Left hindlimb (tissue), 1 donor: ENCODE measurements at places on chromosomes 5 and 9.

DNA sequence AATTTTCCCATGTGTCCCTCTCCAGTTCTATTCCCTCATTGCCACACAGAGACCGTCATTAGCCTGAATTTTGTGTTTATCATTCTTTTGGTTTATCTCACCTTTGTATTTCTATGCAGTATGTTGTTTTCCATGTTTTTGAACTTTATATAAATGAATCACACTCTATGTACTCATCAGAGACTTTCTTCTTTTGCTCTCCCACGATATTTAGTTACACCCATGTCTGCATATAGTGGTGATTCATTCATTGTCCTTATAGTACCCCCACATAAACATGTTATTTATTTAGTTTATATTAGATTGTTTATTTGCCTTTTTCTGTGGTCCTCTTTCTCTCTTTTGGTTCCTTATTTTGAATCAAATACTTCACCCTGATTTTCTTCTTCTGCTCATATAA, 199.7 kb downstream of the FSTL4 start:
- DNase-seq: no peak

DNA sequence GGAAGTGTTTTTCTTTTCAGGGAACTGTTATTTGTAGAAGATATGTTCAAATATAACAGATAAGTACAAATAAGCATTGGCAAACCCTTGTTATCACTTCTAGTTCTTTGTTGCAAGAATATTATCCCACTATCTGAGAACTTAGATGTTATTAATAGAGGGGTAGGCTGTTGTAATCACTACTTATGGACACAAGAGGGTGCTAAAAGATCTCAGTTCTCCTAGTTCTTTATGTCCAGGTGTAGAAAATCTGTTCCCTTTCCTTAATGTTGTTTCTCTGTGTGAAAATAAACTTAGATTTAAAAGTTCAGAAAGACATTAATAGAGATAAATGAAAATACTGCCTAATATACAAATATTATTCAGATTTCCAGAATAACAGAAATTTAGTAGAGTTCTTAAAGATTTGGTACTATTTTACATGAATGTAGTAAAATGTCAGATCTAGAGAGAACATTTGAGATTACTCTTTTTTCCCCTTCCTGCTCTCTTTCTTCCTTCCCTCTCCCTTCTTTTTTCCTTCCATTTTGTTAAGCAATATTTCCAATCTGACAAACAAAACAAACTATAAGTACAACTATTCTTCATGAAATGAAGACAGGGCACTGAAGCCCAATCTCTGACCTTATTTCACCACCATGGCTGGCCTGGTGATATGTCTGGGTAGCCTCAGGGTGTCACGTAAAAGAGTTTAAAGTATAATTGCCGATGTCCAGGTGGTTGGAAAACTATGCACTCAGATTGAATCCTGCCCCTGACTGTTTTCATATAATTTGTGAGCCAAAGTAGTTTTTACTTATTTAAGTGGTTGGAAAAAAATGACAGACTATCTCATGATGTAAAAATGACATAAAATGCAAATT, 43.6 kb upstream of the C5orf46 start:
- DNase-seq: no peak

GRCh38 chr9:134497283-134497860, 144.2 kb upstream of the COL5A1 start:
- no peak for DNase-seq

DNA sequence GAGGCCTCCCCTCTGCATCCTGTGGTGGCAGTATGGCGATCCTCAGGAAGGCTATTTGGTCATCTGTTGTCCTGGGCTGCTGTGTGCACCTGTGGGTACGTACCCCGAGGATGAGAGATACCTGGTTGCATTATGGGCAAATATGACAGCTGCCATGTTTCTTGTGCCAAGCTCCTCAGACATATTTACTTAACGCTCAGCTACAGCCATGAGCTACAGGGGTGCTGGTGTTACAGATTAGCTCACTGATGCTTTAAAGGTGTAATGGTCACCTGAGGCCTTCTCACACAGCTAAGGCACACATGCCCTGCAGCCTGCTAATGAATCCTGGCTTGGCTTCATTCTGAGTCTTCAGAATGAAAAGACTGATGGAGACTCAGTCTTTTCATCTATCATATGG, 12.0 kb downstream of the NDST1 start:
- no peak for DNase-seq

GRCh38 chr9:69757996-69758675, 1.7 kb downstream of the PTAR1 start:
- no peak for DNase-seq

DNA sequence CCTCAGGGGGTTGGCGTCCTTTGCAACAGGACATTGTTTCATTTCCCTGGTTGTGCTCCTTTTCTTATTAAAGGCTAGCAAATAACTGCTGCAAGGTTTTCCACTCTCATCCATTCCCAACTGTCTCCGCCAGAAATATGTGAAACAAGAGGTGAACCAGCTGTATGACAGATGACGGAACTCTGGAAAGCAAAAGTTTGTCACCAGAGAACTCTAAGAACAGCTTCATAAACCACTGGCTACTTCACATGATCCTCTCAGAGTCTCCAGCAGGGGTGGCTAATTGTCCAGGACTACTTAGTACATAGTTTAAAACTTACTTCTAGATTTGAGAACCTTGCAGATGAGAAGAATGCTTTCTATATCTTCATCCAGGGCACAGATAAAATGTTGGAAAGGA, 195.9 kb upstream of the RAD23B start:
- DNase-seq: no peak

DNA sequence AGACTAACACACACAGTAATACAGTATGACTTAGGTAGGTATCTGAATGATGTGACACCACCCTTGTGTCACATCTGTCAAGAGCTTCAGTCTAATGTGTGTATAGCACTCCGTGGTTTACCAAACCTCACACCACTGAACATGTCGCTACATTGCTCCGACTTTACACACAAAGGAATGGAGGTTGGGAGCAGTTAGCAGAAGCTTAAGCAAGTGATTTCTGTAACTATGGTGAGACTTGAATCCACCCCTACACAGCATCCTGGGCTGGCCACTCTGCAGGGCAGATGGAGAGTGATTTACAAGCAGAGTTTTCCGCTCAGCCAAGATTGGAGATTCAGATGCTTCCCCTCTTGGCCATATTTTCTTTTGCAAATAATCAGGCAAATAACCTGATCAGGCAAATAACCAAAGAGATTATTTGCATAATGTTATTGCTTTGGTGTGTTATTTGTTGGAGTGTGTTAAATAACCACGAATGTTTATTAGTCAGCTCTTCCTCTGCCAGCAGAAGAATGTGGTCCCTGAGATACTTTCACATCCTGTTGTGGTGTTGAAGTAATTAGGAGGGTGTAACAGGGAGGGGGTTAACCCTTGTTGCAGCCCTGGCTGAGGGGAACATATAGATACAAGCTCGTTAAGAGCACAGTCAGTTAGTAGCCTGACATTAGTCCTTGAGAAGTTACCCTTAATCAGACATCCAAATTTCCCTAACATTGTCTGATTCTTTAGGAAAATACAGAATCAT, 92.8 kb downstream of the SNX18 start:
- DNase-seq: no peak
